ENCODE measurements at places on chromosomes 13 and 19.

- no peak for DNase-seq
Observed at GRCh38 chr13:24252136-24252535, 57.2 kb upstream of the C1QTNF9 start.

DNA sequence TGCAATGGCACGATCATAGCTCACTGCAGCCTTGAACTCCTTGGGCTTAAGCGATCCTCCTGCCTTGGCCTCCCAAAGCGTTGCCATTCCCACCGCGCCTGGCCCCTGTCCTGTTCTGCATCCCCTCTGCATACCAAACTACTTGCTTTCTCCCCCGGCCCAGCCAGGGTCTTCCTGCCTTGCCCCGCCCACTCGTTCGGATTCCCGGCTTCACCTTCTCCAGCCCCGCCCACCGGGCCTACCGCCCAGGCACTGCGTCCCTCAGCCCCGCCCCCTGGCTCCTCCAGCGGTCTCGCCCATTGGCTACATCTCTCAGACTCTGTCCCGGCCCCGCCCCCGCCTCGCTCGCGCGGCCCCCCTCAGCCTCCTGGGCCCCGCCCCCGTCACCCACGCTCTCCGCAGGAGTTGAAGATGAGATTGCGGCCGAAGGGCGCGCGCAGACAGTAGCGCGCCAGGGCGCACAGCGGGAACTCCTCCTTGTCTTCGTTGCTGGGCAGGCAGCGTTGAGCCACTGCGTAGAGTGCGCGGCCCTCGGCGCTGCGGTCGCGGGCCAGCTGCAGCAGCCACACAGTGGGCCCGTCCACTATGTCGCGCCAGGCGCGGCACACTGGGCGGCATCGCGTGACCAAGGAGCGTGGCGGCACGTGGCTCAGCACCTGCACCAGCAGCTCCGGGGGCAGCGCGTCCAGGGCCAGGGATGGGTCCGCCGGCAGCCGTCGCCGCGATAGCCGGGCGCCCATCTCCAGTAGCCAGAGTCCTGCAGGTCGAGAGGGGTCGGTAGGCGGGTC lies 19.0 kb downstream of the MRPS12 start:
- peak; percentile 91 for DNase-seq

DNA sequence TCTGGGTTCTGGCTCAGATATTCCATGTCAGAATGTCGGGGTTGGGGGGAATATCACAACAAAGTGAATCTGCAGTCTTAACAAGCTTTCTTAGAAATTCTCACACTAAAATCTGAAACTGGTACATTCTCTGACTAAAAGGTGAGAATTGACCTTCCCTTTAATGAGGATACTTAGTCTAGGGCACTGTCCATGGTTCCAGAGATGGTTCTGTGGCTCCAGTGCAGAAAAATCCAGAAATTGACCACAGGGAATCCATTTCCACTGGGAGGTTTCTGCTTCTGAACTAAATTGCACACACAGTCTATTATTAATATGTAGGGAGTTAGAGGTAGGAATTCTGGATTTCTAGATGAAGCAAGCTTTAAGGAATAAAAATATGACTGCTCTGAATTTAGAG lies 171.6 kb upstream of the OBI1 start:
- no peak for DNase-seq

DNA sequence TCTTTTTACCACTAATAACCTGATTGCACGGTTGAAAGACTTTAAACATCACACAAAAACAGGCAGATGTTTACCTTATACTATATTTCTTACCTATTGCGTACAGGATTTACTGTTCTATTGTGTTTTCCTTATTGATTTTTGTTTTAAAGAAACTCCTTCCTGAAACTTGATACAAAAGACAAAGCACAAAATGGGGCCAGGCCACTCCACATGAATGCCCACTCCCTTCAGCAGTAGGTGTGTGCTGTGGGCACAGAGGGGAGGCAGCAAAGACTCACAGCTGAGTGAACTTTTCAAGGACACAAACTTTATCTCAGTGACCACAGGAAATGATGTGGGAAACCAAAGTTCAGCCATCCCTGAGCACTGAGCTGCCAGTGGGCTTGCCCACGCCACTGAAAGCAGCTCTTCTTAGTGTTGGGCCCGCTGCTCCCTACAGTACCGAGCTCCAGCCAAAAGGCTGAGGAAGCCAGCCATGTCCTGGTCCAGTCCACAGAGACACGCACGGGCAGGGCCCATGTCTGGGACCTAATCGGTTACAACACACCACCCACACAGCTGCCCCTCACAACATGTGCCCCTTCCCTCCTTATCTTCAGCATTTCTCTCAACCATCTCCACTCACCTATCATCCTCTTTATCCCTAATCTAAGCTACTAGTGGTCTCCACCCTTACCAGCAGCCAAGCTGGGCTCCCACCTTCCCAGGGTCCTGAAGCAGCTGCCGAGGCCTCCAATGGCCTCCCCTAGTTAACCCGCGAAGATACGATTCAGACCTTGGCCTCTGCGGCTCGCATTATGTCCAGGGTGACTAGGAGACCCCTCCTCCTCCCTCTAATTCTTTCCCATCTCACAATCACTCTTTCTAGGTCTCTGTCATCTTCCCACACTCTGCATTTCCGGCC lies 39.5 kb downstream of the ATP7B start:
- no peak for DNase-seq

DNA sequence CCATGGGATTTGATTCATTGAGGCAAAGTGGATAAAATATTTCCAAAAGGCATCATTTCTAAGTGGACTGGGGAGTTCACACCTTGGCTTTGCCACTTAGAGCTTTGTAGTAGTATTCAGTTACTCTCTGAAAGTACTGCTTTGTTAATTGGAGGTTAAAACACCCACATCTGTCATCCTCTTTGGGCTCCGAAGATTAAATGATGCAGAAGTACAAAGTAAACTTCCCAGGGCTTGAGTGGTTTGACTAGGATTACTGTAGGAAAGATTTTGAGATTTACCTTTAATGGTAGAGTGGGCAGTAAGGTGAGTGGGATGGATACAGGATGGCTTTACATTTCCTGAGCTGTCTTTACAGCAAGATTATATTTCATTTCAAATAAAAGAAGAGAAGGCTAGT lies 42.4 kb downstream of the WASF3 start:
- DNase-seq, result peak; percentile 89

- DNase-seq, result no peak
Observed at GRCh38 chr19:35295792-35296462, 4.0 kb downstream of the MAG start.

DNA sequence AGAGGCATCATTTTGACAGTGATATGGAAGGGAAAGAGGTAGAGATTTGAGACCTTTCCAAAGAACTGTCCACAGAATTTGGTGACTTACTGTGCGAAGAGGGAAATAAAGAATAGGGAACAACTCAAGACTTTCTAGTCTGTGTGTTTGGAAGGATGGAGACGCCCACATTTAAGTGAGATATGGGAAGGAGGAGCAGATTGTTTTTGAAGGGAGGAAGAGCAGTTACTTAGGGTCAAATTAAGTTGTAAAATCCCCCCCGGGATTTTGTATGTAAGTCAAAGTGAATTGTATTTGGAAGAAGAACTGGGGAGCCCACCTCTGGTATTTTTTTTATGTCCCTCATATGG lies 1.2 kb downstream of the USPL1 start:
- DNase-seq, result no peak

- DNase-seq, result no peak
Observed at GRCh38 chr19:14450168-14450874, 17.2 kb downstream of the PKN1 start.

DNA sequence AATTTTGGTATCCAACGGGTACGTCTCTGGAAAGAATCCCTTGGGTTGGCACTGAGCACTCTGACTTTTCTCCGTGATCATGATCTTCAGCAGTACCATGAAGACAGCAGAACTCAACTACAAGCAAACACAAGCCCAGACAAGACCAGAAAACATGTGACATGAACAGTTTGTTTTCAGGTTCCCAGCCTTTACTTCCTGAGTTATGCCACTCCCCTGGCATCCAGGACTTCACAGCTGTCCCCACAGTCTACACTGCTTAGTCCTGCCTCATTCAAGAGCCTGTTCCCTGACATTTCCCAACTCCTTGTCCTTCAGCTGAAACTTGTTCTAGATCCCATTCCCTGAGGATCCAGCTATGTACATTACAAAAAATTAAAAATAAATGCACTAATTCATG lies 4.9 kb upstream of the N4BP2L1 start:
- no peak for DNase-seq

DNA sequence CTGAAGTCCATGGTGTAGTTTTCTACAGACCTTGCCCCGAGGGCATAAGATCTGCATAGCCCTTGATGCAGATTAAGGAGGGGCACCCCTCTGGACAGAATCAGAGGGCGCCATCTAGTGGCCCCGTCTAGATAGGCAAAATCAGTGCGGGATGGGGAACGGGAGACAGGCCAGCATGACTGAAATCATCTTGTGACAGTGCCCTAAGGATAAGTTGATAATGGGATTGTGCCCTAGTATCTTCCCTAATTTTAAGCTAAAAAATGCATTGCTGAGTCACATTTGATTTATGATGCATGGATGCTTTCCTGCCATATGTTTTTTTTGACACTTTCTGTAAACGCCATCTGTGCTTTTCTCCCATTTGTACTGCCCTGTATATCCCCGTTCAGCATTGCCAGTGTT lies 19.0 kb upstream of the GPI start:
- peak; percentile 59 for DNase-seq

- no peak for DNase-seq
Observed at GRCh38 chr13:44300895-44301638, 72.6 kb upstream of the SERP2 start.

GRCh38 chr19:29485293-29485692 lies 40.5 kb upstream of the VSTM2B start:
- DNase-seq, result no peak

DNA sequence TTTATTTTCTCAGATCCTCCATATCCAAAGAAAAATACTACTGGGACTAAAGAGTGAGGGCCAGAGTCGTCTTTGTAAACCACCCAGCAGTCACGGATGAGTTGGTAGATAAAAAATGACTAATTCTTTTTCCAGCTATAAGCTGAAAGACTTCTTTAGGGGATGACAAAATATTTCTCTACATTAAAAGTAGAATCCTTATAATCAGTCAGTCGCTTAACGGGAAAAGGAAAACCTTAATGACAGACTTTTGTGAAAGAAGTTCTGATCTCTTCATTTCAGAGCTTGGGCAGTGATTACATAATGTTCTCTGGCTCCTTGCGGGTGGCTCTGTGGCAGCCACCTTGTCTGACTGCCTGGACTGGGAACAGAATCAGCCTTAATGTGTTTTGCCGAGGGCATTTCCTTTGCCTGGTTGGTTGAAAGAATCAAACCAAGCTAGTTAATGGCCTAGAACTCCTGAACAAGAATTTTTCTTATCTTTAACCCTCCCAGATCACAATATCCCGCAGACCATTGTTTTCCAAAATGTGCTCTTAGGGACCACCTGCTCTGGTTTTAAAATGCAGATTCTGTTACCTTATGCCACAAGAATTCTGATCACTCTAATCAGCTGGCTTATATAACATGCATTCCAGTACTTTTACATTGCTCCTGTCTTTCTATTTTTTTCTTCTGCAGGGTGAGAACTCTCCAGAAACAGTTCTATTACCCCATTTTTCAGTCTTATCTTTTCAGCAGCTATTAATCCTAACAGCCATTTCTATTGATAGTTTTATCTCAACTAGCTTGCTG lies 2.5 kb downstream of the ITM2B start:
- DNase-seq, result peak; percentile 39

DNA sequence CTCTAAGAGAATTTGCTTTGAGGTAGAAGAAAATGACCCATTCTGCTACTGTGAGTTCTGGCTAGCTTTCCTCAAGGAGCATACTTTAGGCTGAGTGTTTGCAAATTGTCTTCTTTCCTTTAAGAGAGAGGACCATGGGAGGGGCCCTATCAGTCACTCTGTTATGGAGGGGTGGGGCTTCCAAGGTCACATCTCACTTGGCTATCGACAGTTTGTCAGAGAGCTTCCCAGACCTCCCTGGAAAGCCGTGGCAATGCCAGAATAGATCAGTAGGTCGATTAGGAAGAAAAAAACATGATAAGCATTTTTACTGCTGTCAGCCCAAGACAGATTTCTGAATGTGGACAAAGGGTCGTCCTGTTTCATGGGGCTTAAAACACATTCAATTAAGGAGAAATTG lies 93.3 kb downstream of the OXGR1 start:
- DNase-seq, result no peak

GRCh38 chr13:30033681-30034457 lies 183.5 kb upstream of the UBL3 start:
- DNase-seq, result no peak

DNA sequence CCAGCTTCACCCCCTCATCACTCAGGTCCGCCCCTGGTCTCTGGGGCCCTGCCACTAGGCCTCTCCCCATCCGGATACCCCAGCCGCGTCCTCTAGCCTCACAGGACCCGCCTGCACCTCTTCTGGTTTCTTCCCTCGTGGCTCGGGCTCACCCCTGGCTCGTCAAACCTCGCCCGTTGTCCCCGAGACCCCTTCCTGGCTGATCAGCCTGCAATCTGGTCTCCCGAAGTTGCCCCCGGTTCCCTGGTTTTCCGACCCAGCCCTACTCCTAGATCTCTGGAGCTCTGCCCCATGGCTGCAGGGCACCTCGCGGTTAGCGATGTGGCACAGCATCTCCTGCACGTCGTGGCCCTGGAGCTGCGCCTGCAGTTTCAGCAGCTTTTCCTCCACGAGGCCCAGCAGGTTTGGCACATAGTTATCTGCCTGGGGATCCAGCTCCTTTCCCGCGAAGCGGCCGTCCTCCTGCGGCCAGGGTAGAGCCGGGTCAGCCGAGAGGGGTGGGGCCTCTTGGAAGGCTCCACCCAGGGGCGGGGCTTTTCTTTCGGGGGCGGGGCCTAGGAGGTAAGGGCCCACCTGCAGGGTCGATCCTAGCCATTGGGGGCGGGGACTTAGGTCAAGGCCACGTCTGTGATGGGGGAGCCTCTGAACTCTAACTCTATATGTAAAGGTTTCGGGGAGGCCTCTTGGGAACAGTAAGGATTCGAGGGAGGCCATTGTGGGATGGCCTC lies 2.4 kb upstream of the RGL3 start:
- DNase-seq, result no peak

DNA sequence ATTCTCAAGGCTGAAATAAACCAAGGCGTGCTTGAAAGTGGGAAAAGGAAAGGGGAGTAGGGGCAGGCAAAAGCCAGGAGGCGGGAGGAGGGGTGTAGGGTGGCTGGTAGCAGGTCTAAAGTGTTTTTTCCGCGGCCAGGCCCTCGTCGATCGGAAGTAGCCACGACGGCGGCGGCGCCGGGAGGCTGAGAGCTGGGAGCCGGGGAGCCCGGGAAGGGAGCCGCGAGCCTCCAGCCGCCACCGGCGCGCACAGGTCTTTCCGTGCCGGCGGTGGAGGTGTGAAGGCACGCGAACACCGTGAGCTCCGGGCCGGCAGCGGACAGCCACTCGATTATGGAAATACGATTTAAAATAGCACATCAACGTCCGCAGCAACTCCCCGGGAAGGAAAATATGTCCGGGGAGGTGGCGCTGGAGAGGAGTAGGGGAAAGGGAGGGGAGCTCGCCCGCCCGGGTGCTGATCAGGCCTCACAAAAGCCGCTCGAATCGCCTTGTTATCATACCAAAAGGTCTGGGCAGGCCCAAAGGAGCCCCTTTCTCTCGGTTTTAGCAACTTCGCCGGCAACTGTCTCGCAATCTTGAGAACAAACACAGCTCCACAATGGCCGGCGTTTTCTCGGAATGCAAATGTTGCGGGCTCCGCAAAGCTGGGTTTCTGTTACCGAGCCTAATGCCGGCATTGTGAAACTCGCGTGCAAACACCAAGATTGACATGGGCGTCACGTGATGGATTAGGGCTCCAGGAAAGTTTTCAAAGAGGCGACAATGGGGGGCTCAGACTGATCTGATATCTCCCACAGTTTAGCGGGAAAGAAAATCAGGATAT lies 2.9 kb upstream of the PCDH8 start:
- DNase-seq, result peak; percentile 62

- no peak for DNase-seq
Observed at GRCh38 chr13:74219566-74219965, 85.4 kb upstream of the KLF12 start.

- DNase-seq, result no peak
Observed at GRCh38 chr19:46731007-46731501, 14.1 kb upstream of the PRKD2 start.

Data from NCI-H524 (cell line).